ENCODE measurements at places on chromosomes 5 and 9.

DNA sequence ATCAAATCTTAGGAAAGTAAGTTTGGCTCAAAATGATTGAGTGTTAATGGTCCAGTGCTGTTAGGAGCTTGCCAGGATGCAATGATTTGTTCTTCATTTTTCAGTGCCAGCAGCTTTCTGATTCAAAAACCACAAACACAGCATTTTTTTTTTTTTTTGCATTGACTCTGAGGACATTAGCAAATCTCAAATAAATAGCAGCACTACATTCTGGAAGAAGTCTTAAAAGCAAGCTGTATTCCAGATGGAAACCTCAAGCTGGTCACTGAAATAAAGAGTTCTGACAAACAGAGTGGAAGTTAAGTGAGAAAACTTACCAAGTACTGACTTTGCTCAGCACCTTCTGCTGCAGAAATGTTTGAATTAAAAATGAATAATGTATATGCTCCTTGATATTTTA, 1653.1 kb upstream of the CDH9 start:
- no peak for DNase-seq

GRCh38 chr5:127586811-127587210, 62.1 kb upstream of the CTXN3 start:
- DNase-seq, result no peak

- no peak for DNase-seq
Observed at GRCh38 chr5:160961761-160962160, 109.8 kb upstream of the ATP10B start.

DNA sequence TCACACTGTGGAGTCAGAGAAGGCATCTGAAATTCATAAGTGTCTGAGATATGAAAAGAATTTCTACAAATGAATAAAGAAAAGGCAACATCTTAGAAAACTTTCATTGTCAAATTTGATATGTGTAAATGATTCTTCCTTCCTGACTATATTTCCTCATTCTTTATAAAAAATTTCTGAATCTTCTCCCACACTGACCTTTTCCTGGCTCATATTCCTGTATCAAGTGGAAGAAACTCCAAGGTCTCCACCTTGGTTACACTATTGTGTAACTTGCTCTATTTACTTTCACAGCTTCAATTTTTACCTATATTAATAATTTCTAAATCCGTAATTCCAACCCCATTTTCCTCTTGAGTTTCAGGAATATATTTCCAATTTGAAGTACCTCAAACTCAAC, 93.5 kb upstream of the FBXL7 start:
- no peak for DNase-seq

- DNase-seq, result no peak
Observed at GRCh38 chr5:110716247-110717245, 9.9 kb downstream of the TMEM232 start.

GRCh38 chr9:10678010-10678409, 65.2 kb upstream of the PTPRD start:
- DNase-seq, result no peak

DNA sequence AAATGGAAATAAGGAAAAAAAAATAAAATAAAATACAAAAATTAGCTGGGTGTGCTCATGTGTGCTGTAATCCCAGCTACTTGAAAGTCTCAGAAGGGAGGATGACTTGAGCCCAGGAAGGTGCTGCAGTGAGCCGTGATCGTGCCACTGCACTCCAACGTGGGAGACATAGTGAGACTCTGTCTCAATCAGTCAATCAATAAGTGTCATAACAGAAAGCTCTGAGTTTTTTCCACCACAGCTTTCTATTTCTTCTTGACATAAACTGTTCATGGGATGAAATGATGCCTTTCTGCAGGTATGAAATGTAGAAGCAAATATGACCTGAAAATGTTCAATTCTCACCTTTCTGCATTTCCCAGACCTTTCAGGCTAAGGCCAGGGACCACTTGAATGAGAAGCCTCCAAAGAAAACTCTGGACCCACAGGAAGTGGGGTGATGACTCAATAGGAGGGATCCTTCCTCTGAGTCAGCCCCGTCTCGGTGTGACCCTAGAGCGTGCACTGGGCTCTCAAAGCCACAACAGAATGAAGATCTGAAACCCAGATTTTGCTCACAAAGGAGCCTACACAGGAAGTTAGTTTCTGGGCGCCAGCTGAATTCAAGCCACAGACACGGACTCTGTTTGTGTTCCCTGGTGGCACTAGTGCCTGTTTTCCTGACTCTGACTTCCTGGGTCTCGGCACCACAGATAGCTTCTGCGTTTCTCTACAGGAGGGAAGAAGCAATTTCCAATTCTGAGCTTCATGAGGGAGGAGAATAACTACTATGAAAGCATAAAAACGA, 62.0 kb downstream of the ANKH start:
- DNase-seq, result peak; percentile 79

Measured in activated naive CD4-positive, alpha-beta T cell treated with Interleukin-2 at 50 U/mL for 16 hours (primary cell).